Uterus (tissue), 4 donors: ENCODE measurements at places on chromosomes 13 and 19.
A peak's percentile ranks its signal among the peaks of the same experiment; 100 is the strongest.

- DNase-seq = no peak
- H3K4me3 ChIP-seq = peak overlapping the region; percentile 97
- no peaks in the 10 kb centered on the region for H3K36me3 ChIP-seq
- H3K27me3 ChIP-seq = no peaks in the 10 kb centered on the region
Measured at GRCh38 chr19:39481229-39481545, 549 bp downstream of the TIMM50 start.

DNA sequence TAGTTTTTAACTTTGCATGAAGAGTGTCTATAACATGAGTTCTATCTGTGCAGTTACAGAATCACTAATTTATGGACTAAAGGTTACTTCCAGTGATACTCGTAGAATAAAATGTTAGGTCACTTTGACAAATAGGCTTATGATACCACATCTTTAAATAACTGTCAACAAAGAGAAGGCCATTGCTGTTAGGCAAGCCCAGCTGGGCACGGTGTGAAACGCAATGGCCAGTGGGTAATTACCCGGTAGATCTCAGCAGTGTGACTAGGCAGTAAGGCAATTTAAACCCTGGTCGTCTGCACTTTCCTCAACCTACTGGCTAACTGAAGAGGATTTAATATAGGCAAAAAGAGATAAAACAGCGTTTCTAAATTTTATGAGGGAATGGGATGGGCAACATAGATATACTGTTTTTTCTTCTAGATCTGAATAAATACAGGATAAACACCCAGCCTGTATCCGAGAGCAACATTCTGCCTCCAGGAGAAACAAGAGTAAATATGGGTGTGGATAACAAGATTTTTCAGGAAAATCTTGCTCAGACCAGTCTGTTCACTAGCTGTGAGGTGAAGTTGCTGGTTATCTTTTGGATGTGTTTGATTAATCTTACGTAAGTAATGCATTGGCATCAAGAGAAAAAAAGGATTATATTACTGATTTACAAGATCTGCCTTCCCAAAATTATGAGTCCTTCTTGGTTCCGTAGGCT, 631.3 kb downstream of the EFNB2 start:
- H3K36me3 ChIP-seq = no peaks in the 10 kb centered on the region
- H3K27me3 ChIP-seq = no peaks in the 10 kb centered on the region
- no peaks in the 10 kb centered on the region for H3K4me1 ChIP-seq
- no peak overlapping the region for H3K4me3 ChIP-seq

GRCh38 chr19:17268754-17269153, 1.5 kb downstream of the BABAM1 start:
- no peak overlapping the region for H3K4me3 ChIP-seq
- no peaks in the 10 kb centered on the region for H3K36me3 ChIP-seq
- H3K4me1 ChIP-seq = no peaks in the 10 kb centered on the region
- H3K27me3 ChIP-seq = no peaks in the 10 kb centered on the region
- DNase-seq = no peak

DNA sequence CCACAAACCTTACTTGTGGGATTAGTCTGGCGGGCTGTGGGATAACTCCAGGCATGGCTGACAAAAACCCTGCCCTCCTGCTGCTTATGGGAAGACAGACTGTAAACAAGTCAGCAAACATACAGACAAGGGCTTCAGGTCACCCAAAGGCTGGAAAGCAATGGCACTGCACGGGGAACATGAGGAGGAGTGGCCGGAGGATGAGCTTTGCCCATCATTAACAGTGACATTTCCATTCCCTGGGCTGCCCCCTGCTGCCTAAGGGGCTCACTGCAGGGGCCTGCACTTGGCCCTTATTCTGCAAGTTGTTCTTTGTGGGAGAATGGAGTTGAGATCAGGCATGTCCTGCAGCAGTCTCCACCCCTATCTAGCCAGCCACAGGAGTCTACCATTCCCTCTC, 91.3 kb downstream of the UQCRFS1 start:
- H3K27me3 ChIP-seq = no peaks in the 10 kb centered on the region
- H3K36me3 ChIP-seq = no peaks in the 10 kb centered on the region
- DNase-seq = no peak
- no peak overlapping the region for H3K4me3 ChIP-seq

- H3K27ac ChIP-seq = no peak overlapping the region
- H3K36me3 ChIP-seq = no peaks in the 10 kb centered on the region
- no peaks in the 10 kb centered on the region for H3K4me1 ChIP-seq
- no peak overlapping the region for H3K4me3 ChIP-seq
- no peaks in the 10 kb centered on the region for H3K27me3 ChIP-seq
Measured at GRCh38 chr13:43848001-43848649, 31.4 kb downstream of the CCDC122 start.

DNA sequence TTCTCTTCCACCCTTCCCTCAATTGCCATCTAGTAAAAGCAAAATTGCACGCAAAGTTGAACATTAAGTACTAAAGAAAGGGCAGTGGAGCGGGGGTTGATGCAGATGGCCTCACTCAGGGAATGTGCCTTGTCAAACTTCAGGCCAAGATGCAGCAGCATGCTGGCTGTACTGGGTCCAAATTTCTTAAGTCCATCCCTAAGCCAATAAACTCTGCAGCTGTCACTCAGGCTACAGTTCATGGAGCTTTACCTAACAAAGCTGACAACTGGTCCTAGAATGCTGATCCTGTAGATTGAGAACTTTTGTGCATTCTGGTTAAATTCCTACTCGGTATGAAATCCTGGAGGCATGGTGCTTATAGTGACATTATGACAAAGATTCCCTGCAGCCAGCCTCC, 88.4 kb downstream of the FOXO1 start:
- H3K4me3 ChIP-seq = no peak overlapping the region
- DNase-seq = no peak
- H3K36me3 ChIP-seq = no peaks in the 10 kb centered on the region
- no peaks in the 10 kb centered on the region for H3K27me3 ChIP-seq
- no peak overlapping the region for H3K27ac ChIP-seq

GRCh38 chr19:49106648-49107135, 7.5 kb upstream of the LIN7B start:
- H3K4me1 ChIP-seq = no peaks in the 10 kb centered on the region
- H3K27me3 ChIP-seq = no peaks in the 10 kb centered on the region
- no peak for DNase-seq

GRCh38 chr19:45451131-45451849, 16.5 kb upstream of the FOSB start:
- H3K36me3 ChIP-seq = no peaks in the 10 kb centered on the region
- peak overlapping the region; percentile 45 for H3K4me3 ChIP-seq
- no peaks in the 10 kb centered on the region for H3K27me3 ChIP-seq
- H3K4me1 ChIP-seq = peaks cover 8% of the 10 kb centered on the region
- H3K27ac ChIP-seq = peak overlapping the region; percentile 76

DNA sequence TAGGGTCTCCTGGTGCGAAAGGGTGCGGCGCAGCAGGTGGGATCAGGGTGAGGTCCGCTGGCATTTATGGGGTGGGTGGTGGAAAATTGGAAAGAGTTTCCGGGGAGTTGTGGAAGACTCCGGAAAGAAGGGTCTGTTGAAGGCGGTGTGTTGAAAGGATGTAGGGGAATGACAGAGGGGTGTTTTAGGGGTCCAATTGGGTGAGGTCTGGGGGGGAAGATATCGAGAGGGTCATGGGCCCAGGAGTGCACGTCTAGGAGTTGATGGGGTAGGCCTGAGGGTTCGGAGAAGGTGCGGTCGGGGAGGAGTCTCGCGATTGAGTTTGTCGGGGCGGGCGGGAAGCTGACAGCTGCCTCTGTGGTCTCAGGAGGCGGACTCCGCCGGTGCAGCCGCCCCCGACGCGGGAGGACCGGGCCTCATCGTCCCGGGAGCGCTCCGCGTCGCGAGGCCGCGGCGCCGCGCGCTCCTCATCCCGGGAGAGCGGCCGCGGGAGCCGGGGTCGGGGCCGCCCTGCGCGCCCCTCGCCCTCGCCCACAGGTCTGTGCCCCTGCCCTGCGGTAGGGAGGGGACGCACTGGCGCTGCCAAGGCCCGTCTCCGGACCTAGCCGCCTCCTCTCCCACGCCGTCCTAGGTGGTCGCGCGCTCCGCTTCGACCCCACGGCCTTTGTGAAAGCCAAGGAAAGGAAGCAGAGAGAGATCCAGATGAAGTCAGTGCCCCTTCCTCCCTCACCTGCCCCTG, 7.0 kb downstream of the PGLYRP1 start:
- peaks cover 13% of the 10 kb centered on the region for H3K27me3 ChIP-seq
- DNase-seq = no peak
- H3K27ac ChIP-seq = no peak overlapping the region
- H3K4me3 ChIP-seq = peak overlapping the region; percentile 41
- H3K36me3 ChIP-seq = no peaks in the 10 kb centered on the region

DNA sequence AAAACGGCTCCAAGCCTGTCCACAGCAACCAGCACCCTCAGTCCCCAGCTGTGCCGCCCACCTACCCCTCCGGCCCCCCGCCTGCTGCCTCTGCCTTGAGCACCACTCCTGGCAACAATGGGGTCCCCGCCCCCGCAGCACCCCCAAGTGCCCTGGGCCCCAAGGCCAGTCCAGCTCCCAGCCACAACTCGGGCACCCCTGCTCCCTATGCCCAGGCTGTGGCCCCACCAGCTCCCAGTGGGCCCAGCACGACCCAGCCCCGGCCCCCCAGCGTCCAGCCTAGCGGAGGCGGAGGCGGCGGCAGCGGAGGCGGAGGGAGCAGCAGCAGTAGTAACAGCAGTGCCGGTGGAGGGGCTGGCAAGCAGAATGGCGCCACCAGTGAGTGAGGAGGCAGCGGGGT, 10.6 kb downstream of the CNOT3 start:
- H3K4me1 ChIP-seq = no peaks in the 10 kb centered on the region
- H3K36me3 ChIP-seq = no peaks in the 10 kb centered on the region
- H3K4me3 ChIP-seq = no peak overlapping the region
- H3K27me3 ChIP-seq = no peaks in the 10 kb centered on the region
- DNase-seq = no peak

DNA sequence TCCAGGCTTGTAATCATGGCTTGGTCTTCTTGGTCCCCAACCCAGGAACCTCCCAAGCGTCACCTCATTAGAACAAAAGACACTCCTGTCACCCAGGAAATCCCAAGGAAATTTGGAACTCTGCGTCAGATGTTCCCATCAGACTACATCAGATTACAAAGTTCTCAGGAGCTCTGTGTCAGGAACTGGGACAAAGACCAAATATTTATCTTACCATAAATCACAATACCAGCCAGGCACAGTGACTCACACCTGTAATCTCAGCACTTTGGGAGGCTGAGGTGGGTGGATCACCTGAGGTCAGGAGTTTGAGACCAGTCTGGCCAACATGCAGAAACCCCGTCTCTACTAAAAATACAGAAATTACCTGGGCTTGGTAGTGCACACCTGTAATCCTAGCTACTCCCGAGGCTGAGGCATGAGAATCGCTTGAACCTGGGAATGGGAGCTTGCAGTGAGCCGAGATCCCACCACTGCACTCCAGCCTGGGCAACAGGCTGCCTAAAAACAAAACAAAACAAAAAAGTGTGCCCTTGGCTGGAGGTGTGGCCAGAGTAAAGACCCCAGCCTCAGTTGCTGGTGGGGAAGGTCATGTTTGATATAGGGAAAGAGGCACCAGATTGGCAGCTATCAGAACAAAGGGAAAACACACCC, 16.7 kb upstream of the CCDC124 start:
- no peak overlapping the region for H3K4me3 ChIP-seq
- H3K27ac ChIP-seq = no peak overlapping the region
- no peaks in the 10 kb centered on the region for H3K27me3 ChIP-seq
- no peaks in the 10 kb centered on the region for H3K36me3 ChIP-seq

- peaks cover 25% of the 10 kb centered on the region for H3K4me1 ChIP-seq
- no peaks in the 10 kb centered on the region for H3K27me3 ChIP-seq
- no peak for DNase-seq
- no peaks in the 10 kb centered on the region for H3K36me3 ChIP-seq
- no peak overlapping the region for H3K4me3 ChIP-seq
Measured at GRCh38 chr13:98172590-98173422, 4.3 kb downstream of the RNF113B start.

DNA sequence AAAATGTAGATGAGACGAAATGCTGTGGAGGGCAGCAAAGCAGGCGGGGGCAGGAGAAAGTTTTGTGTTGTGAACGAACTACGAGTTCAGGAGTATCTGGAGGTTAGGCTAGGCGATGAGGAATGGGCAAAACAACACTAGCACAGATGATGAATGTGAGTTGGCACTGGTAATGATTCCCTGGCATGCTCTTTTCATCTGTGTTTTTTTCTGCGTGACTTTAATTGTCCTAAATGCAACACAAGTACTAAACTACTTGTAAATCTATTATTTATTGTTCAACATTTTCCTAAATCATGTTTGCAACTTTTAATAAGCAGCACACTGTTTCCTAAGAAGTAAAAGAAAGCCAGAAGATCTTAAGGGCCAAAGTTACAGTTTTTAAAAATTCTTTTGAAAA, 19.2 kb downstream of the TNFSF13B start:
- H3K27ac ChIP-seq = no peak overlapping the region
- H3K4me1 ChIP-seq = no peaks in the 10 kb centered on the region
- DNase-seq = no peak
- H3K27me3 ChIP-seq = no peaks in the 10 kb centered on the region
- H3K4me3 ChIP-seq = no peak overlapping the region
